ENCODE measurements at places on chromosomes 4 and X.

DNA sequence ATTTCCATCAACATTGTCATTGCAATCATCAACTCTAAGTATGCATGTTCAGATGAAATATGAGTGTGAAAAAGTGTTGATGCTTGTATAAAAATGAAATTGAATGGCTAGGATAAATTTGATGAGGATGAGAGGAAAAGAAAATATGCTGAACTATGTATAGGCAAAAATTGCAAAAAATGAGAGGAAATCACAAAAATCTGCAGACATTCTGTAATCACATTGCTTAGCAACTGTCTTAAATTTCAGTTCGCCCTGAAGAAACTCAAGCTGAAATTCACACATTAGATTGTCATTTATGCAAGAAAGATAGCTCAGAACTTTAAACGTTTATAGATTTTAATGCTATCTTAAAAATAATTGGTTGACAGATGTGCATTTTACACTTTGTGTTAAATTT is 1098.8 kb upstream of the IGFBP7 start:
- no peak for DNase-seq

- DNase-seq = no peak
Measured at GRCh38 chr4:162705130-162705803, 461.4 kb downstream of the NAF1 start.

- DNase-seq = no peak
Measured at GRCh38 chrX:130834149-130834548, 68.9 kb downstream of the ENOX2 start.

DNA sequence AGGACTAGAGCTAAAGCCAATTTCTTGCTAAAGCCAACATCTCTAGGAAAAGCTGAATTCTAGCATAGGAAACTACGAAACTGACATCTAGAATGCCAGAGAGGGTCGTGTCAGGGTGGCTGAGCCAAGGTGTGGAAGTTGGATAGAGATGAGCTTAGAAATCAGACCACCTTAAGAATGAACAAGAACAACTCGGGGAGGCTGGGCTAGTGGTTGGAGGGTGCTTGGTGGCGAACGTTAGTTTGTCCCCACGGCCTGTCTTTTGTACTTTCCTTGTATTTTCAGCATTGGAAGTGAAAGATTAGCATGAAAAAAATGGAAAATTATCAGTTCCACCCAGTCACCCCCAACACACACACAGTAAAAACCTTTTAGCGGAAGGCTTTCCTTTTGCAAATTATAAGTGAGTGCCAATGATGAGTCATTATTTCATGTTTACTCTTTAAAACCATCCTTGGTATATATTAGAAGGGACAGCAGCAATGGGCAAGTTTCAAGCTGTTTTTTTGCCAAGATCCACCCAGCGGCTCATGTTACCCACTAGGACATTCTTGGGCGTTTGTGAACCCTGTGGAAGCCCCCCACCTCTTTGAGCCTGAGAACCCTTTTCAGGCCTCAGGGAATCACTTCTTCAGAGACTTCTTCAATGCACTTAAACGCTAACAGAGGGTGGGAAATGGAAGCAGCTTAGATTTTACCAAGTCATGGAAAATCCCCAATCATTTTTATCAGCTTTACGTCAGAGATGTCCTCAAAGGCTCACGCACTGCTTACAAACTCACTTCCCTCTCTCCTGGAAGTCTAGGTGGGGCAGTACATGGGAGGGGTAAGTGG is 4.9 kb upstream of the PPEF1 start:
- DNase-seq = no peak

GRCh38 chrX:37060999-37061398 is 52.8 kb downstream of the FAM47C start:
- DNase-seq = no peak

DNA sequence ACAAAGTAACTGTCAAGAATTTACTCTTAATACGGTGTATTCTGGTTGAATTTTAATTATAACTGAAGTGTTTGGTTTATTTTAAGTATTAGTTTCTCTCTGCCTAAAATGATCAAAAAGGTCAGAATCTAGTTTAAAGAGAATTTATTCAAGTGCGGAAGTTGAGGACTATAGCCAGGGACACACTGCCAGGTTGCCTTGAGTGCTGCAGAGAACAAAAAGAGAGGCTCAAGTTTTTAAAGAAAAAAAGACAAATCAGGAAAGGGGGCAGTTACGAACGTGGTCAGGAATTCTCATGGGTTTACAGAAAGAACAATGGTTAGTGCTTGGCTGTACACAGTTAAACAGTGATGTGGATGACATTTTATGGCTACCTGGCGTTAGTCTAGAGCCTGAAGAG is 81.3 kb downstream of the SNX25 start:
- no peak for DNase-seq

DNA sequence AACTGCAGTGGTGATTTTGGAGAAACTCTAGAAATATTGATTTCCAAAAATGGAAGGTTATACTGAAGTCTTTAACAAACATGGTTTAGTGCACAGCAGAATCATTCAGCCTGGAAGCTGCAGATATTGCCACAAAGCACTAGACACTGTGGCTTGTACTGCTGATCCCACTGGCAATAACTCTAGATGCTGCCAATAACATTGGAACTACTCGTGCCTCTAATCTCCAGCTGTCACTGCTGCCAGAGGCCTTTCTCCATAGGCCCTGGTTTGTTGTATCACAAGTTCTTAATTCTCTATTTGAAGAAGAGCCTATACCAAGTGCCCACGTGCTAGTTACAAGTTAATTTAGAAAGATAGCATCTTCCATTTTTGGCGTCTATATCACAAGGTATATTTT is 19.3 kb downstream of the DMP1 start:
- no peak for DNase-seq

DNA sequence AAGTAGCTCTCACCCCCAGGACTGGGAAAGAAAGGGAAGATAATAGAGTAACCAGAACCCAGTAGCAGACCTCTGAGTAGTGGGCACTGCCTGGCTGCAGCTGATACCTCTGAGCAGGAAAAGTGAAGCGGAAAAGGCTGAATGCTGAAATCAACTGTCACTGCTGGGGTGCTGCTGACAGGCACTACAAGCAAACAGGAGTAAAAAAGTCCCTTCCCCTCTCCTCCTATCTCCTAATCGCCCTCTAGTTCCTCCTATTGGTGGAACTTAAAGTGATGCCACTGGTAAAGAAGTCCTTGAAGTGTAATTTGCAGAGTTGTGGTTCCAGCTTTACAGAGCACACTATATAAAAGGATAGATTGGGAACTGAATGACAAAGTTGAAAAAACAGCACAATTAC is 32.8 kb upstream of the GLRB start:
- no peak for DNase-seq

DNA sequence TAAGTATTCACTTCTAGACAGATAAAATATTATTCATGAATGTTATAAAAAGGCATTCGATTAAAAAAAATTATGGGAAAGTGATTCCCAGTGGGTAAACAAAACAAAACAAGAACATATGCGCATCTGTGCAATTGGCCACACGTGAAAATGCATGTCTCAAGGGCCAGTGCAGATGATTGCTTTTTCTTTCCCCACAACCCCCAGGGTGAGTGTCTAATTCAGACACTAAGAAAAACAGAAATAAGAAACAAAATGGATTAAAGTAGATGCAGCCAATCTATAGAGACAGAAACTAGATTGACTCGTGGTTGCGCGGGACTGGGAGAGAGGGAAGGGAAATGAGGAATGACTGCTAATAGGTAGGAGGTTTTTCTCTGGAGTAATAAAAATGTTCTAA is 49.5 kb downstream of the GPM6A start:
- no peak for DNase-seq

DNA sequence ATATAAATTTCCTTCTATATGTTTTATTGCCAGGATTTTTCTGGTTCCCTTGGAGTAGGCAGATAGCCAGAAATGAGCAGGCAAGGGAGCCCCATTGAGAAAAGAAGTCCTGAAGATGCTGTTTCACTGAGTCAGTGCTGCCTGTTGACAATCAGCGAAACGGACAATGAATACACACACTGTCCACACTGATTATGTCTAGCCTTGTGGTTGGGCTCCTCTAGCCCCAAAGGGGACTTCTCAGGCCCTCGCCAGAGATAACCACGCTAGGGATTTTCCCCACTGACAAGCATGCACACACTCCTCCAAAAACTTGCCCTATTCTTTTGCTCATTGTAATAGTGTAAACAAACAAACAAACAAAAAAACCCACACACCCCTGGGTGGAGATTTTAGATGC is 369.3 kb downstream of the DMD start:
- no peak for DNase-seq

DNA sequence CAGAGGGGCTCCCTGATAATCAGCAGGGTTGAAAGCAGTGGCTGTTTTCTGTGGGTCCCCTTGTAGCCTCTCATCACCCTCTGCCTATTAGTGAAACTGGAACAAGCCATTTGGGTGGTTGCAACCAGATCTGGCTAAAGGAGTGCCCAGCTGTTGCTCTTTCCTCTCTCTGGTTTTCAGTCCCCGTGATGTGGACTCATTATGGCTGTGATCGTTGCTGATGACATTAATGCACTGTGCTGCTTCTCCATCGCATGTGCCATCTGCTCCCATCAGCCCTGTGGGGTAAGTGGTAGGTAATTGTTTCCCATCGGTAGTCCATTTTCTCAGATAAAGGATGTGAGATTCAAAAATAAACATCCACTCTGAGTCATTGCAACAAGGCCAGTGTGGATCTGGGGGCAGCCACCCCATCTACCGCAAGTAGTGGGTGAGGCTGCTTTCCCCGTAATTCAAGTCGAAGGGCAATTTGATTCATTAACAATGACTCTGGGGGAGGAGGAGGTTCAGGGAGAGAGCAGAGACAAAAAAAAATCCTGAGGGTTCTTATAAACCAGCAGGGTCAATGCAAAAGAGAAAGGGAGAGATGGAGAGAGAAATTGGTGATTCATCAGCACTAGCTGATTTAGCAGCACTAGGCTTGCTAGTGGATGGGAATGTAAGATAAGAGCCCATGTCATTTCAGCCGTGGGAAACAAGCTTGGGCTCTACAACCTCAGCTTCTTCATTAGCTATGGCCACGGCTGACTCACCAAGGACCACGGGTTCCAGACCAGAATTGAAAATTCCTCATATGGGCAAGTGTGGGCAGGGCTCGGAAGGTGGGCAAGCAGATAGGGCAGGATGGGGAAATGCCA is 357.8 kb downstream of the MID1IP1 start:
- no peak for DNase-seq

DNA sequence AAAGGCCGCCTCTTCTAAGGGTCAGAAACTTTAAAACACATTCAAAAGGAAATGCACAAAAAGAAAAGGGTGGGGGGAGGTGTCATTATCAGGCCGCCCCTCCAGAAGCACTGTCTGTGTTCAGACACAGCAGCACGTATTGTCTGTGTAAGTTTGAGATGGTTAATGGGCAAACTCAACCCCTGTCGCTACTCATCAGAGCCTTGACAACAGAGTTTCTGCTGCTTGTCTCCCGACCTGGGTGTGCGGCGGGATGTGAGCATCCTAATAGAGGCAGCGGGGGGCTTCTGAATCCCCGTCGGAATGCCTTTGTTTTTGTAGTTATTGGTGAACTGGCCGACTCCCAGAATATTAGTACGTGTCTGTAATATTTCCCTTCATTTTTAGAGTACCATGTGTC is 158.9 kb downstream of the DCTD start:
- no peak for DNase-seq

GRCh38 chr4:85656759-85657505 is 182.0 kb downstream of the ARHGAP24 start:
- no peak for DNase-seq

DNA sequence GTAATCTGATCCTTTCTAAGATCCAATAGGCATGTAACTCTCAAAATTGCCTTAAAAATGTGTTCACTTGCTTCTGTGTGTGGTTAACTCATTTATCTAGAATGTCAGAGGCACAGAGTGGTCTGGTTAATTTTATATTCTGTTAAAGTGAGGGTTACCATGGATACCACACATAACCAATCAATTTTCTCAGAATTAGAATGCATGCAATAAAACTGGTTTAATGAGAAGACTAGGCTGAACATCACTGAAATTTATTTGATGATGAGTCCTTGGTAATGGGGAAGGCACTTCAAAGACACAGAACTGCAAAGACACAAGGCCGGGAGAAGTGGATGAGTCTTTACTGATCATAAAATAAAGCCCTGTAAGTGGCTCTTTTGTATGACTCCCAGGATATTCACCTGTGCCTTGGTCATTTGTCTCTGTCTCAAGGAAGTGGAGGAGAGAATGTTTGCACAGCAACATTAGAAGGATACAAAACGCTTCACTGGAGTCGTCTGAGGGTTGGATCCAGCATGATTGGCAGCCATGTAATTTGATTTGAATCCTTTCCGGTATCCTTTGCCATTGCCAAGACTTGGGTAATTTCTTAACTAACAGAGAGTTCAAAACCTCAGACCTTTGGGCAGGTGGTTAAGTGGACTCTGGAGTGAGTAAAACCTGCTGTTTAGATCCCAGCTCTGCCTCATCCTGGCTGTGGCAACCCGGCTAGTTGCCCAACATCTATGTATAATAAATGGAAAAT is 94.0 kb upstream of the RBPJ start:
- DNase-seq = no peak

DNA sequence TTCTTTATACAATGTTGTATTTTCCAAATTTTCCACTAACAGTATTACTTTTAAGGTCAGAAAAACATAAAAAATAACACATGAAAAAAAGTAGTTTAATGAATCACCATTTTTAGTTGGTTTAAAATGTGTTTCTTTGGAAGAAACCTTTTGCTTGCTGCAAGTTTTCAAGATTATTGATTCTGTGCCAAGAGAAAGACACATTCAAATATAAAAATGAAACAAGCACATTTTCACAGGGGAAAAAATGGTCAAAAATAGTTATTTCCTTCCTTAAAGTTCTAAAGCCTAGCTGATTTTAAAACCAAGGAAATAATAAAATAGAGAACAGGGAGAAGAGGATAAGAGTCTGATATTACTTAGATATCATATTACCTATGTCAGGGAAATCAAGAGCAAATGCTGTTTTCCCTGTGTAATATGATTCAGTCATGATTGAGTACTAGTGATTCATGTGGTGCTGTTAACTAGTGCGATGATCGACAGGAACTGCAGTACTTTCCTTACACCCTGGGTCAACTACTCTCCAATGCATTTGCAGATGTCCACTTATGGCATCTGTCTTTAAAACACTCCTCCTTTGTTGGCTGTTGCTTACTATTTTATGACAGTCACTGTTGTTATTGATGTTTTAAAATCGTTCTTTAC is 103.8 kb downstream of the CAMK2D start:
- no peak for DNase-seq

- no peak for DNase-seq
Measured at GRCh38 chr4:40916880-40917279, 167.1 kb downstream of the NSUN7 start.

- no peak for DNase-seq
Measured at GRCh38 chrX:139914421-139914820, 18.4 kb downstream of the ATP11C start.

GRCh38 chrX:74446876-74447275 is 25.6 kb downstream of the SLC16A2 start:
- no peak for DNase-seq

DNA sequence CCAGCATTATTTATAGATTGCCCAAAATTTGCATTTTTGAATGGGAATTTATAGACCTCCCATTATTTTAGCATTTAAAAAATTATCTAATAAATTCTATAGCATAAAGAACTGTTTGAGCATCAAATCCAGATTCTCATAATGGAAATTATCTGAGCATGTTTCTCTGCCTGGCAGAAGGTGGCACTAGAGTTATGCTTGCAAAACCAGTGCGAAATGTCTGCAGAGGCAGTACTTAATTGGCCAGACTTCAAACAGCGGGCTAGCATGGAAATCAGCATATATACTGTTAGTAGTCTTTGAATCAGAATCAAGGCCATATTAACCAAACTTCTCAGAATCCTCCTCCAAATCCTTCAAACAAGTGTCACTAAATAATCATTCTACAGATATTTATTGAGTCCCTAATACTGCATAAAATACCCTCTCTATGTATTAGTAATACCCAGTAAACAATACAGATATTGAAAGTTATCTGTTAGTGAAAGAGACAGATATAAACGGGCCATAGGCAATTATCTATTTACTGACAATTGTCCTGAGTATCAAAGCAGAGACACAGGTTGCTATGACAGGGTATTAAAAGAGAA is 78.7 kb upstream of the DCLK2 start:
- DNase-seq = no peak
